ENCODE measurements at places on chromosomes 3 and 15.

GRCh38 chr3:23864931-23865330 is 51.9 kb downstream of the NKIRAS1 start:
- DNase-seq: no peak

GRCh38 chr3:129560269-129560787 is 17.4 kb downstream of the H1-8 start:
- no peak for DNase-seq

DNA sequence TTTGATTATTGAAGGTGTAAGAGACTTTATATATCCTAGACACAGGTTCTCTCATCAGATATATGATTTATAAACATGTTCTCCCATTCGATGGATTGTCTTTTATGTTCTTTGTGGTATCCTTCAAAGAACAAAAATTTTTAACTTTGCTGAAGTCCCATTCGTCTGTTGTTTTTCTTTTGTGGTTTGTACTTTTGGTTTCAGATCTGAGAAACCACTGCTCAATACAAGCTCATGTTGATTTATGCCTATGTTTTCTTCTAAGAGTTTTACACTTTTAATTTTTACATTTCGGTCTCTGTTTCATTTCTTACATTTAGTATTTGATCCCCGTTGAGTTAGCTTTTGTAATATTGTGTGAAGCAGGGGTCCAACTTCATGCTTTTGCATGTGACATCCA is 103.3 kb upstream of the SPRED1 start:
- DNase-seq: no peak

DNA sequence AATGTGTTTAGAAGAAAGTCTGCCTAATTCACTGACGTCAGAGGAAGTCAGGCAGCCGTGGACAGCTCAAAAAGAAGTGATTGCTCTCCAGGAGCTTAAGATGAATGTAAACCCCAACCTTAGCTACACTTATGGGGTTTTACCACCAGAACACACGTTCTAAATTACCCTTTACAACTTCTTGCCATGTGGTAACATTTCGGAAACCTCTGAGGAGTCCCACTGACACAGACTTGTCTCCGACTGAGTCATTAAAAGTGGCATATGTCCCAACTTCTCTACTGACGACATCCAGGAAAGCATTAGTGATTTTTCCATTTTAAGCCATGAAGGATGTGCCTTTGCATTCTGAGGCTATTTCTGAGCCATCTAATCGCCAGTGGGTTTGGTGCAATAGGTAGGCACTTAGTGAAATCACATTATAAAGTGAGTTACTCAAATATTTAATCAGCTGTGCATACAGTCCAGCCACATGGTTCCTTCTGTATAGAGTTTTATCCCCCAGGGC is 32.4 kb downstream of the C2CD4A start:
- DNase-seq: no peak

- DNase-seq: no peak
These were observed 5.6 kb downstream of the CCR1 start for GRCh38 chr3:46202535-46202934.

GRCh38 chr3:194941360-194941955 is 255.8 kb downstream of the FAM43A start:
- DNase-seq: no peak
